Activated CD8-positive, alpha-beta T cell treated with anti-CD3 and anti-CD28 coated beads for 36 hours (primary cell): ENCODE measurements at places on chromosomes 12 and 14. TPM values are rescaled to one million over a fixed set of nuclear protein-coding genes. Genes with fewer than 3 reads are reported as not detected.

GALNT9 gene
- not detected for total RNA-seq

GRCh38 chr14:96616161-96616721 is 114.1 kb downstream of the PAPOLA start:
- H3K4me3 ChIP-seq, result no peak overlapping the region
- H3K27ac ChIP-seq, result no peak overlapping the region
- no peaks in the 10 kb centered on the region for H3K36me3 ChIP-seq
- H3K4me1 ChIP-seq, result no peaks in the 10 kb centered on the region
- H3K27me3 ChIP-seq, result no peaks in the 10 kb centered on the region
- no peak for DNase-seq

PRH2 gene
- not detected for total RNA-seq

PPP1R1A gene
- not detected for total RNA-seq

GRCh38 chr14:32508281-32508680 is 179.2 kb downstream of the AKAP6 start:
- H3K4me3 ChIP-seq, result no peak overlapping the region
- no peak for DNase-seq
- H3K36me3 ChIP-seq, result no peaks in the 10 kb centered on the region
- no peak overlapping the region for H3K27ac ChIP-seq
- no peaks in the 10 kb centered on the region for H3K4me1 ChIP-seq

GRCh38 chr12:46410495-46410894 is 37.9 kb upstream of the SLC38A2 start:
- peaks cover 8% of the 10 kb centered on the region for H3K4me1 ChIP-seq
- no peaks in the 10 kb centered on the region for H3K36me3 ChIP-seq
- H3K27me3 ChIP-seq, result no peaks in the 10 kb centered on the region
- no peak for DNase-seq
- H3K27ac ChIP-seq, result no peak overlapping the region
- H3K4me3 ChIP-seq, result no peak overlapping the region
